ENCODE measurements at places on chromosomes 4 and X.

- no peak for DNase-seq
These were observed 13.5 kb upstream of the PLS3 start for GRCh38 chrX:115547448-115547847.

- DNase-seq: no peak
These were observed 48.4 kb downstream of the TECRL start for GRCh38 chr4:64360664-64361398.

- DNase-seq: no peak
These were observed 34.1 kb upstream of the AFF2 start for GRCh38 chrX:148466292-148466691.

DNA sequence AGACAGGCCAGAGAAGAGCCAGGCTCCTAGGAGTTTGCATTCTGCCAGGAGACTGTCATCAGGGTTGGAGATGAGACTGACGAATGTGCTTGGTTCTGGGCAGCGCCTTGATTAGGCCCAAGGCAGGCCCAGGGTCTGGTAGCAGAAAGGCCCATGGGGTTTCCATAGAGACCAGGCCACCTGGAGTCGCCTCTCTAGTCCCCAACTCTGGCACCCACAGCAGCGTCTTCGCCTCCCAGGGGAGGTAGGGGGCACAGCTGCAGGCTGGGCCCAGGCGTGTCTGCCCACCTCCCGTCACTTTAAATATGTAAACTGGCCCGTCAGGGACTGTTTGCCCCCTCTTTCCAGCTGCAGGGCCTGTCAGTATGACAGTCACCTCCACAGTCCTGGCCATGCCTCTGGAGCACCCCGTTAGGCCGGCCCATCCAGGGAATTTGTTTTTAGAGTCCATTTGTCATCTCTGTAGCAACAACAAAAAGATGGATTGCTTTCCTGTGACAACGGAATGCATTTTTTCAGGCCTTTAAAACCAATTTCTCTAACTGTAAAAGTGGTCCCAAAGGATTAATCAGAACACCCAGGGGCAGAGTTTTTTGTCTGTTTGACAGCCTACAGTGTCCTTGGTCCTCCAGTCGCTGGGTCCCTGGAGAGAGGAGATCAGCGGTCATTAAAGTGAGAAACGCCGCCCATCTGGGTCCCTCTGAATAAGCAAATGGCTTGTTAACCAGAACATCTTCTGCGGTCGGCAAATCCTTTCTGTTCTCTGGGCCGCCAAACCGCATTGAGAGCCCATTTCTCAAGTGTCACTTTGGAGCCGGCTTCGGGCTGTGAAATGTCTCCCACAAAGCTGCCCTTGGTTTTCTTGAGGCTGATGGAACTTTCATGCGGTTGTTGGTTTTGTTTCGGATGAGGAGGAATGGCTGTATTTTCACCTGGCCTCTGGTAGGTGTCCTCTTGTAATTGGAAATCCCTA is 153.0 kb upstream of the PSAPL1 start:
- DNase-seq: no peak

- DNase-seq: no peak
These were observed 34.5 kb upstream of the HGFAC start for GRCh38 chr4:3407171-3407771.

DNA sequence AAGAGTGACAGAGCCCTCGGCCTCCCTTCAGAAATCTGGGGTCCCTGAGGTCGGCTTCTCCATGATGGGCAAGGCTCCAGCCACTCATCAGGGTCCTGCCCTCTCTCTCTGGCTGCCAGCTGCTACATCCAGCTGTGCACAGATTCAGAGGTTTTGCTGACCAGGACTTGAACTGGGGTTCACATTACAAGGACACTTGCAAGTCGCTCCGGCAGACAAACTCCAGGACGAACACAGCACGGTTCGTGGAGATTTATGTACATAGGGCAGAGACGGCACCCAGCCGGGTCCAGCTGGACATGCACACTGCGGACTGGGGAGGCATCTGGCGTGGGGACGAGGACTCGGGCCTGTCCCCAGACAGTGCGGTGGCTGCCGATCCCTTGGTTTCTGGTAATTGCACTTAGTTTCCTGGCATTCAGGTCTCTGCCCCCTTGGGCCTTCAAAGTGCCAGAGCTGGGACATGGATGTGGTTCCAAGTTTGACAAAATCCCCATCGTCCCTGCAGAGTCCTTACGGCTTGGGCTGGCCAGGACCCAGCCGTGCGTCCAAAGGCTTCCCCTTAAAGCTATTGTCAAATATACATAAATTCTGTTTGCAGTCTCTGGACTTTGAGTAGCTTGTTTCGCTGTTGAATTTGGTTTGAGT is 6.2 kb upstream of the C4orf50 start:
- no peak for DNase-seq

GRCh38 chr4:113539408-113539807 is 222.1 kb downstream of the CAMK2D start:
- peak; percentile 14 for DNase-seq

DNA sequence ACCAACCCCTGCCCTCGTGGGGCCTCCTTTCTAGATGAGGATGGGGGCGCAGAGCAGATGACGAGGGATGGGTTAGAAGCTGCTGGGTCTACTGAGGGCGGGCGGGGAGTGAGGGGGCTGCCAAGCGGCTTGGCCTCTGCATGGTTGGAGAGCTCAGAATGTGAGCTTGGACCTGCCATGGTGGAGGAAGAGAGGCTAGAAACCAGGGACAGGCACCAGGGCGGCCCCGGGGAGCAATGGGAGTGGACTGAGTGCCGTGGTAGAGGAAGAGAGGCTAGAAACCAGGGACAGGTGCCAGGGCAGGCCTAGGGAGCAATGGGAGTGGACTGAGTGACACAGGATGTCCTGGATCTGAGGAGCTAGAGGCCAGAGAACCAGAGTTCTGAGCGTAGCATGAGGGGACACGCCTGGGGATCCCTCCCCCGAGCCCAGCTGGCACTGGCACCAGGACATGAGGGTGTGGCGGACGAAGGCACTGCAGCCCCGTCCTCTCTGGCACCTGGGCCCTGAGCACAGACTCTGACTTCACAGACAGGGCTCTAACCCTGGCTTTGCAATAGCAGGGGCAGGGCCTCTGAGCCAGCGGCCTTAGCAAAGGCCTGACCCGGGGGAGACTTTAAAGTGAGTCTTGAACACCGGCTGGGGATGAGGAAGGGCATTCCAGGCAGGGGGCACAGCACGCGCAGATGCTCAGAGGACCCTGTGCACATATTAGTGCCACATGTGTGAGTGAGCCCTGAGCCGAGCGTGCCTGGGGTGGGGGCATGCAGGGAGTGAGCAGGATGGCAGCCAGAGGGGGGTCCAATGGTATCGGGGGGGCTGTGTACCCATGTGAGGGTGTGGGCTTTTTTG is 214.0 kb upstream of the PSAPL1 start:
- DNase-seq: no peak

GRCh38 chr4:139555705-139556070 is 331 bp downstream of the SETD7 start:
- no peak for DNase-seq

- DNase-seq: no peak
These were observed 9.7 kb downstream of the SMPX start for GRCh38 chrX:21748235-21748634.

GRCh38 chr4:17065821-17066220 is 167.4 kb upstream of the LDB2 start:
- no peak for DNase-seq

DNA sequence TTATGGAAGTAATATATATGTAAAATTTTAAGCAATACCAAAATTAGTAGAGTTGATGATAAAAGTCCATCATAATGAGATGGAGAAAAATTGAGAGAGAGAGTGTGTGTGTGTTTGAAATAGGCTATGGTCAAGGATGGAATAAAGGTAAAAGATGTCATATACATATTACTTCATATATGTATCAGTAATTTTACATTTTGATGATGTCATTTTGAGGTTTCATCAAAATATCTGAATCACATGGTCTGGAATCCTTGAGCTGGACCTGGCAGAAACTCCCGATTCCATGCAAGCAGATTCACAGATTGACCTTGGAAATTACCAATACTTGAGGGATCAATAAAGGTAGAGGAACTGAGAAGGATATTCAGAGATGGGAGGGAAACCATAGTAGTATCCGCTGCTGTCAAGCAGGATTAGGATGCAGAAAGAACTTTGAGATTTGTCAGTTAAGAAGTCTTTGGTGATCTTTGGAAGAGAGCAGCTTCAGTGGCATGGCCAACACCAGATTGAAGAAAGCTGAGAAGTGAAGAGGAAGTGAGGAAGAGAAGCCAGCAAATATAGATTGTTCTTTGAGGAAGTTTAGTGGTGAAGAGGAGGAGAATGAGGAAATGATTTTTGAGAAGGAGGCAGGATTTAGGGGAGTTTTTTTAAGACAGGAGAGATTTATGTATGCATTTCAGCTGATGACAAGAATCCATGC is 21.5 kb downstream of the DNAAF6 start:
- no peak for DNase-seq

DNA sequence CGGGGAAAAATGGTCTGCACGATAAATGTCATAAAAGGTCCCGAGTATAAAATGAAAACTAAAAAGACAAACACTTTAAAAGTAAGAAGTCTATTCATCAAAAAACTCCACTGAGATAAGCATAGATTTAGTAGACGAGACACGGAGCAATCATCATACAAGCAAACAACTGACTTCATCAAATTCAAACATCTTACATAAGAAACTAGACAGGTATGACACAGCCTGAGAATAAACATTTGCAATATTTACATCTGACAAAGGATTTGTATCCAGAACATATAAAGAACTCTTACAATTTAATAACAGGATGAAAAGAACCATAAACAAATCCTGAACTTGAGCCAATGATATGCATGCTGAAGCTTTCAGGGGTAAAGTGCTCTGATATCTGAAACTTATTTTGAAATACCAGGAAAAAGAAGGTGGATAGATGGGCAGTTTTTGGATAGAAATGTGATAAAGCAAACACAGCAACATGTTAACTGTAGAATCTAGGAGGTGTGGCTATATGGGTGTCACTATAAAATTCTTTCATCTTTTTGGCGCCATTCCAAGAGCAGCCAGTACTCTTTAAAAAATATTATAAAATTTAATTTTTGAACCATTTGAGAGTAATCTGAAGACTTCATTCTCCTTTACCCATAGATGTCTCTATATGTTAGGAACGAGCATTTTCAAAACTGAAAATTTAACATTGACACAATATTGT is 12.0 kb downstream of the MPP1 start:
- DNase-seq: no peak

- no peak for DNase-seq
These were observed 89.8 kb upstream of the ACSL4 start for GRCh38 chrX:109822861-109823260.

GRCh38 chr4:2893772-2894171 is 50.1 kb downstream of the ADD1 start:
- no peak for DNase-seq

DNA sequence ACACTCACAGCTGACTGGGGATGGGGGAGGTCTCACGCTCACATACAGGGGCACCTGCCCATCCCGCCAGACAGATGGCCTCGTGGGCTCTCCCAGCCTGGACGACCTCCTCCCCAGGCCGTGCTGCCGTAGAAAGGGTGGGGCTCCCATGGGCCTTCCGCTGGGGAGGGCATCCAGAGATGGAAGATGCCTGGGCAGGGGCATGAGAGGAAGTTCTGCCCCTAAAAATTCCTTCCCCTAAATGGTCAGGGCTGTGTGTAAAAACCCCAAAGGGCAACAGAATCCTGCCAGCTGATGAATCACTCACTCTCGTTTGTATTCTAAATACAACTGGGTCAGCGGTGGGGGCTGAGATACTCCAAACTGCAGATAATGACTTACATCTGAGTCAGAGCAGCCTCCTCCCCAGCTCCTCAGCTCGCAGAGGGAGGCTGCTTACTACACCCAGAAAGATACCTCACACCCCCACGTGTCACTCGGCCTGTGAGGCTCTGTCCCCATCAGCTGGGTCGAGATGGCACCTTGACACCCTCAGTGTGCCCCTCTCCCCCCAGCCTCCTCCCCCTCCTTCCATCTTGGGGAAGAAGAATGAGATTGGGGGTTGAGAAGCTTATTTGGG is 10.1 kb downstream of the WDR1 start:
- peak; percentile 80 for DNase-seq

DNA sequence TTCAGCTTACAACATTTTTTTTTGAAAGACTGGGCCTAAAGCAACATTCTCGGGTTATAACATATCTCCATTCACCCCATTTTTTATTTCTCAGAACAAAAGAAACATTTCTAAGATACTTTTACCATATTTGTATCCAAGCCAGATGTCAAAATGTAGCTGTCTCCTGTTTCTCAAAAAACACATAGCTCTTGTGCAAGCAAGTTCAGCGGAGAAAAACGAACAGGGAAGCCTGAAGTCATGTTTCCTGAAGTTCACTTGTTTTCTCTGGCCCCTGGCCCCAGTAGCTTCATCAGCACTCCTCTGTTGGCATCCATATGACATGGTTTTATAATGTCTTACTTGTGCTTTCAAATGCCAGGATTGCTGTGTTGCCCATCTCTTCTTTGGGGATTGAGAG is 218.2 kb downstream of the BANK1 start:
- no peak for DNase-seq

DNA sequence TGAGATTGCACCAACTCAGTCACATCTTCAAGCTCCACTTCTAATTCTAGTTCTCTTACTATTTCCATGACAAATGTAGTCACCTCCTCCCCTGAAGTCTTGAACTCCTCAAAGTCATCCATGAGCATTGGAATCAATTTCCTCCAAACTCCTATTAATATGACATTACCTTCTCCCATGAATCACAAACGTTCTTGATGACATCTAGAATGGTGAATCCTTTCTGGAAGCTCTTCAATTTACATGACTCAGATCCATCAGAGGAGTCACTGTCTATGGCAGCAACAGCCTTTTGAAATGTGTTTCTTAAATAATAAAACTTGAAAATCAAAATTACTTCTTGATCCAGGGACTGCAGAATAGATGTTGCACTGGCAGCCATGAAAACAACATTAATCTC is 34.5 kb downstream of the GALNTL6 start:
- no peak for DNase-seq

GRCh38 chr4:11297201-11297600 is 131.5 kb downstream of the HS3ST1 start:
- no peak for DNase-seq

DNA sequence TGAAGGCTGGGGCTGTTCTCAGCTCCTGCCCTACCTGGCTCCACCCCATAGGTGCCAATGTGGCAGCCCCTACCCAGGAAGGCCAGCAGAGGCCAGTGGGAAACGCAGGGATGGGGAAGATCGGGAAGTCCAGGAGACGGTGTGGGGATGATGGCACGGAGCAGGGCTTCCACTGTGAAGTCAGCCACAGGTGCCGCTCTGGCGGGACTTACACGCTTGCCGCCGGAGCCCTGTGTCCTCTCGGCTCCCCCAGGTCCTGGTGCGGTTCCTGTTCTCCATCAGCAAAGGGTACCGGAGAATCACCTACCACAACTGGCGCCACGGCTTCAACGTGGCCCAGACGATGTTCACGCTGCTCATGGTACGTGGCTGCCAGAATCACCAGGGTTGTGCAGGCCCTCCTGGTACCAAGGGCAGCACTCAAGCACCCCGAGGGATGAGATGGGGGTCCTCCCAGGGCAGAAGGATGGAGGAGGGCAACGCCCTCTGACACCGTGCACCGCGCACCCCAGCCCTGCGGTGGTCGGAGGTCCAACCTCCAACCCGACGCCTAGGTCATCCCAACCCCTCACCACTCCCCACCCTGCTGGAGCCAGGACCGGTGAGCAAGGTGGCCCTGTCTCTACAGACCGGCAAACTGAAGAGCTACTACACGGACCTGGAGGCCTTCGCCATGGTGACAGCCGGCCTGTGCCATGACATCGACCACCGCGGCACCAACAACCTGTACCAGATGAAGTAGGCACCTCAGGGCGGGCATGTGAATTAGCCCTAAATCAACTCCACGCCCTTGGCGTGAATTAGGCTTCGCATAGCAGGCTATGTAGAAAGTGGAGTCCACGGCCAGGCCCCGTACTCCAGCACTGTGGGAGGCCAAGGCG is 12.0 kb downstream of the ATP5ME start:
- no peak for DNase-seq
